ENCODE measurements at places on chromosomes 16 and 17.

DNA sequence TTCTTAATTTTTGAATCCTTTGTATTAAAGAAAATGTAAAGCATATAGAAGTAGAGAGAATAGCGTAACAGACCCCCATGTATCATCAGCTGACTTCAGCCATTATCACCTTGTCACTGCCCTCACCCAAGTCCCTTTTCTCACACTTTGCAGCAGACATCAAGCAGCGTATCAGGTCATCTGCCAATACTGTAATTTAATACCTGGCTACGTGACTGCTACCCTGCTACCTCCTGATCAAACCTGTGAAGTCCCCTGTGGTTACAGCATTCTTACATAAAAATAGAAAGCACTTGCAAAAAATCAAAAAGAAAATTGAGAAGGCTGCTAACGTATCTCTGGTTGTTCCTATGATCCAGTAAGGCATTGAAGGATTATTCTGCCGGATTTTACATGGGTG lies 96.4 kb downstream of the PLCG2 start:
- DNase-seq, result no peak

DNA sequence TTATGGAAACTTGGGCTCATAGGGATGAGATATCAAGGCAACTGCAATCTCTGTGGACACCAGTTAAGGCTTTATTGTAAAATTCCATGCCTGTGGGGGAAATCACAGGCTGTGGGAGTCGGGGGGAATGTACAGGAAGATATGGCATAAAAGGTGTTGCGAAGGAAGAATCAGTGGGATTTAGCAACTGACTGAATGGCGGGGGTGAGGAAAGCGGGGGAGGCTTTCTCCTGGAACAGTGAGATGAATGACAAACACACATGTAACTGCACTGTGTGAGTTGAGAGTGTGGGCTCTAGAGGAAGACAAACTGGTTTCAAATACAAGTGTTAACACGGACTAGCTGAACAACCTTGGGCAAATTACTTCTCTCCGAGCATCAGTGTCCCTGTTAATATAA lies 143.7 kb downstream of the PRKCB start:
- DNase-seq, result no peak

DNA sequence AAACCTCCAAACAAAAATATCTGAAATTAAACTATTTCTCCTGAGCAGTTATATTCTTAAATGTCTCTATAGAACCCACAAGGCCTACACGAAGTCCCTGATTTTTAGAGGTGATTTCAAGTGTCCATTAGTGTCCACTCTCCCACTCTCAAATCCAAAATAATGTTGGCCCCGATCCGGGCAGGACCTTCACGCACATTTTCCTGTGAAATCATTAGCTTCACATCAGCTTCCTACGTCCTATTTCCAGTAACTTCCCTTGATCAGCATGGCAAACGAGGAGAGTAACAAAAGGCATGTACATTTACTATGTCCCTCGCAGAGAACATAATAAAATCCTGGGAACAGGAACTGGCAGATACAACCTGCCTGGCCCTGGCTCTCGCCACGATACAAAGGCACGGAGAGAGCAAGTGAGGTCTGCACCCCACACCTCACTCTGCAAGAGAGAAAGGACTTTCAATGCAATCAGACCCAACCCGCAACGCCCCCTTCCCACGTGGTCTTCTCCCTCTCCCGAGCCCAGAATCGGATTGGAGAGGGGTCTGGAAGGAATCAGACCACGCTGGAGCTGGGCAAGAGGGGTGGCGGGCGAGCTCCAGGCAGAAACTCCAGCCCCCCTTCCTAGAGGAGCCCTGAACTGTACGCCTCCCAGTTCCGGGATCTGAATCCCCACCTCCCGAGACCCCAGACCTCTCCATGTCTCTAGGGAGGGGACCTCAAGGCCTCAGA lies 17.5 kb upstream of the C17orf78 start:
- peak; percentile 48 for DNase-seq

DNA sequence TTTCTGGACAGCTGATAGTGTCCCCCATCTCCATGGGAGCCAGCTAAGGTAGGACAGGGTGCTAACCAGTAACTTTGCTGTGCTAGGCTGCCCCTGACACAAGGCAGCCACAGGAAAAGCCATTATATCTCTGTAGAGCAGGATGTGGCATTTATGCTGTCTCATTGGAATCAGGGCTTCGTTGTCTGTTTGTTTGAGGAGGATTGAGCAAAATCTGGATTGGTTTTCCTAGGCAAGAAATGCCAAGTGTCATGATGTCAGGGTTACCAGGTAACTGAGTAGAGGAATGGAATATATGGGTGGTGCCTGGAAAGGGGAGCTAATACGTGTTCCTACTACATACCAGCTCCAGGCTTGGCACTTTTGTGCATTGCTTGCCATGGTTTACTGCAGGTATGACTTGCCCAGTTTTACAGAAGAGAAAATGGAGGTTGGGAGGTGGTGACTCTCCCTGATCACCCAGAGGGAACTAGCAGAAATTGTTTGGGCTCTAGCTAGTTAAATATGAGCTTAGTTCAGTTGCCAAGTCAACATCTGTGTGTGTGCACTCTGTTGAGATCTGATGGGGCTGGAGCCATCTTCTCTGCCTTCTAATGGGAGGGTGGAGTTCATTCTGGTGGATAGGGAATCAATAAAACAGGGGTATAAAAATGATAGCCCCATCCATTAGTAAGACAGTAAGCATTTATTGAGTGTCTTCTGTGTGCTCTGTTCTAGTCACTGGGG lies 33.9 kb downstream of the GNAO1 start:
- DNase-seq, result no peak

GRCh38 chr17:36868777-36869176 lies 68.5 kb upstream of the LHX1 start:
- DNase-seq, result no peak

- no peak for DNase-seq
Observed at GRCh38 chr16:65297453-65297852, 175.6 kb upstream of the CDH11 start.

GRCh38 chr16:23207485-23207884 lies 24.9 kb downstream of the SCNN1G start:
- no peak for DNase-seq

- no peak for DNase-seq
Observed at GRCh38 chr17:38926293-38927070, 1.1 kb downstream of the LASP1NB start.

DNA sequence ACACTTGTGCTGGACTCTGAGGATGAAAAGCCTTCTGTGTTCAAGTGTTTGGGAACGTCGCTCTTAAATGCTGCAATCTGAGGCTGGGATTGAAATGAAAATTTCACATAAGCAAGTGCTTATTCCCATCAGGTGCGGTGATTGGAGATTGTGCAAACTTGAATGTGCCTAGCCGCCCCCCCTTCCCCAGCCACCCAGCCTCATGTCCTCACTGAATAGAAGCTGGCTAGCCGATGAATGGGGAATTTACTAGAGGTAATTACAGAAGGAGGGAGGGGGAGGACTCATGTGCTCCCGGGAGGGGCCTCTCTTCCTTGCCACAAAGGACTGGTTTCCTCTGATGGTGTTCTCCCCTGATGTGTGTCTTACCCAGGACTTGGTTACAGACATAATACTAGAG lies 544.8 kb upstream of the EEF2KMT start:
- no peak for DNase-seq
